Activated naive CD4-positive, alpha-beta T cell (primary cell): ENCODE measurements at places on chromosomes 5 and 9.

DNA sequence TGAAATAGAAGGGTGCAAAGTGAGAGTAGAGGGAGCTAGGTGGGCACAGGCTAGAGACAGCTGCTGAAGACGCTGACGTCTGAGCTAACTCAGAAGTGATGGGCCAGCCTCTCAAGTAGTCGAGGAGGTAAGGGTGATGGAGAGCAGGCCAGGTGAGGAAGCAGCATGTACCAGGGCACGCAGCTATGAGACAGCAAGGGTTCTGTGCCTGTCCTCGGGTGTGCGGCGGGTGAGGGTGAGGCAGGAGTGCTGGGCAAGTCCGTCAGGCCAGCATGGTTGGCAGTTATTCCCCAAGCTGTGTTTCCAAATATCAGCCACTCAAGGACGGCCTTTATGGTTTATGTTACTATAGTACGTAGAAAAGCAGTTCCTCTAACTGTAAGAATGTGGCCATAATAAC lies 6.2 kb downstream of the RMND5B start:
- DNase-seq = no peak

DNA sequence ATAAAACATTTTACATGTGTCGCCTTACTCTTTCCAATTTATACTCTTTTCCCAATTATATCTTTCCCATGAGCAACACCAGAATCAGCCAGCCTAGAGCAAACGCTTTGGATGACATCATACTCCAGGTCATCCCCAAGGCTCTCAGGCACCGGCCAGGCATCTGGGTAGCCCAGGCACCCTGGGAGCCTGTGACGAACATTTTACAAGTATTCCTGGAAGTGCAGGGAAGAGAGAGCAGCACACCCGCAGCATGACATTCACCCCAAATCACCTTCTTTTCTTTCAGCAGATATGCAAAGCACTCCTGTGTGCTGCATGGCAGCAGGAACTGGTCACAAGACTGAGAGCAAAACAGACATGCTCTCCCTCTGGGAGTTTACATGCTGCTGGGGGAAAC lies 75.7 kb upstream of the SMIM23 start:
- no peak for DNase-seq

DNA sequence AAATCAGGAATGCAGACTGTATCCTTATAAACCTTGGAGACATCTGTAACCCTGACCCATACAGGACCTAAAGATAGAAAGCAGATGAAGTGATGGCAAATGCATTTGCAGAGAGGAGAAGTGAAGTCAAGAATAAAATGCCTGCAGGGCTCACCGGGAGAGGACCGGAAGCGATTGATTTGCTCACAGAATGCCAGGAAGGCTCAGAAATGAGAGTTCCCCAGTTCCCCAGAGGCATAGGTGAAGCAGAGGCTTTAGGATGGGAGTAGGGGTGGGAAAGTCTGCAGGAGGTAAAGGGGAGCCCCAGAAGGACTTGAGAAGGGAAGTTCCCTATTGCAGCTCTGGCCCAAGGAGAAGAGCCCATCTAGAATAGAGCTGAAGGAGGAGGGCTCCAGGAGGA lies 63.9 kb upstream of the TNFAIP8 start:
- DNase-seq = no peak

DNA sequence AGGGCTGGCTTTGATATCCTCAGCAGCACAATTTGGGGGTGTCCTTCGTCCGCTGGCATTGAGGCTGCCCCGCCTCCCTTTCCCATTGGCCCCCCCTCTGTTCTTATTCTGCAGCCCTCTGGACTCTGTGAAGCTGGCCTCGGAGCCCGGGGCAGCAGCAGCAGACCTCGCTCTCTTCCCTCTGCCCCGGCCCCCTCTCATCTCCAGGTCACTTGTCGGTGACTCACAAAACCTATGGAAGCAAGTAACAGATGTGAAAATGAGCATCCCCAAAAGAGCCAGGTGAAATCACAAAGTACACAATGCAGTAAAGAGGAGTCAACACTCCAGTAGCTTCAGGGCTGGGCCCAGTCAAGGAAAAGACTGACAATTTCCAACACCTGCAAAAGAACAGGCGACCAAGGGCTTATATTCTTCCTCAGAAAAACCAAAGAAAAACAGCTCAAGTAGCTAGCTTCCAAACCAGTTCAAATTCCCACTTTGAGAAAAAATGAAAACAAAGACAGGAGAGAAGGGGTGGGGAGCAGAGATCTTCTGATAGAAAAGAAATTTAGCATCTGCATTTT lies 97.5 kb downstream of the ZNF608 start:
- DNase-seq = no peak

- no peak for DNase-seq
These were observed 383.9 kb downstream of the SH3GL2 start for GRCh38 chr9:17962747-17963146.

GRCh38 chr9:95336281-95336680 lies 18.8 kb upstream of the FANCC start:
- DNase-seq = no peak

DNA sequence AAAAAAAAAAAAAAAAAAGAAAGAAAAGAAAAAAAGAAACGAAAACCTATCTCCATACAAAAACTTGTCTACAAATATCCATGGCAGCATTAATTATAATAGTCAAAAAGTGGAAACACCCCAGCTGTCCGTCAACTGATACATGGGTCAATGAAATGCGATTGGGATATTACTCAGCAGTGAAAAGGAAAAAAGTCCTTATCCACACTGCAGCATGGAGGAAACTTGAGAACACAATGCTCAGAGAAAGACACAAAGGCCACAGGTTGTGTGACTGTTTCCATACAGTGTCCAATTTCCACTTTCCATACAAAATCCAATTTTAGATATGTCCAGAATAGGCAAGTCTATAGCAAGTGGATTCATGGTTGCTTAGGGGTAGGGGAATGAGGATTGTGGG lies 24.3 kb upstream of the NCS1 start:
- DNase-seq = no peak

GRCh38 chr9:21777701-21778100 lies 24.7 kb upstream of the MTAP start:
- no peak for DNase-seq

DNA sequence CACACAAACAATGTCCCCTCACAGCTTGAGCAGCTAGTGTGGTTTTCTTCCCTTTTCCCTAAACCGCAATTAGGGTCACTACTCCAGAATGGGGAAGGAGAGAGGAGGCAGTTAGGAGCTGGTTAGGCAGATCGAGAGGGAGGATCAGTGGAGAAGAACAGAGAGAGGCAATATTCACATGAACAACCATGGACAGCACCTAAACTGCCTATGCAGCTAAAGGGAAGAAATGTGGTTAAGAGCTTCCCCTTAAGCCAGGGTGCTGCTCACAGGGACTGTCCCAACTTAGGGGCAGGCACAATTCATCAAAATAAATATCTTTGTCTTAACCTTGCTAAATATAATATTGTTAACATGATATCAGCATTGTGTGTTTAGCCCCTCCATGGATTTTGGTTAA lies 359.3 kb upstream of the CDH18 start:
- no peak for DNase-seq

GRCh38 chr9:71796100-71796767 lies 27.9 kb upstream of the CEMIP2 start:
- DNase-seq = no peak

DNA sequence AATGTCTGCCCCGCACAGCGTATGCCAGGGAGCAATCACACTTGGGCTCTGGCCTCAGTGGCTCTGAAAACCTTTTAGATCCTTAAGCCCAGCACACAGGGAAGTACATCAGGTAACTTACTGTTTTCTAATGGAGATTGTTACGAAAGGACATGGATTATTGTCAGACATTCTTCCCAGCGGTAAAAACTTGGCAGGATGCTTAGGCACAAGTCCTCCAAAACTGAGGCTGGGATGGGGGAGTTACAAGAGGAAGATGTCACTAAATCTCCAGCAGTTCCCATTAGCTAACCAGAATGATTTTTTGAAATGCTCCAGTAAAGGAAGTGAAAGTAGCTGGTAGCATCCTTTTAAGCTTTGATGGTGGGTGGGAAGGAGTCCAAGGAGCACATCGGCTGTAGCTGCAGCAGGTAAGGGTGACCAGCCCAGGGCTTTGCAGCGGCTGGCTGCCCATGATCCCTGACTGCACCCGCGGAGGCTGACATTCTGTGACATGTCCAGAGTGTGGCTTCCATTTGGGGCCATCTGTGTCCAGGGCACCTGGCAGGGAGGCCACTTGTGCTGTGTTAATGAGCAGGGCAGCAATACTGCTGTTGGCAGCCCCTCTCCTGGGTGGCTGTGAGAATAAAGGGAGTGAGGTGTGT lies 165.8 kb downstream of the GADD45G start:
- no peak for DNase-seq

- no peak for DNase-seq
These were observed 20.8 kb downstream of the RETREG1 start for GRCh38 chr5:16595881-16596580.

DNA sequence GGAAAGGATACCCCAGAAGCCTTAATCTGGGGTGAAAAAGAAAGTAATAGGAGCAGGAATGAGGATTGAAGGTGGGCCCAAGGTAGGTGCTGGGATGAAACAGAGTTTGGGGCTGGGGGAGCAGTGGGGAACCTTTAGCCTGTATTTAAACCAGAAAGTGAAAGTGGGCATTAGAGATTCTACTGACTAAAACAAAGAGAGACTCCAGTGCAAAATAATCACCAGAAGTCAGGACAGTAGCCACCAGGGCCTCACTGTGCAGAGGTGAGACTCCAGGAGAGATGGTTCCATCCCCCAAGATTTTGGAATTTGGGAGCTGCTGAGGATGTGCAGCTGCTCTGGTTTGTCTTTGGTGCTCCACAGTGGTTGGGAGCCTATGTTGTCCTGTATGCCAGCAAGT lies 13.1 kb downstream of the DNAJB5 start:
- DNase-seq = no peak

GRCh38 chr5:12570688-12571087 lies 666.4 kb upstream of the CTNND2 start:
- DNase-seq = no peak

GRCh38 chr9:88826181-88826580 lies 165.1 kb upstream of the S1PR3 start:
- no peak for DNase-seq

GRCh38 chr5:147708708-147709107 lies 73.8 kb downstream of the JAKMIP2 start:
- DNase-seq = no peak

- DNase-seq = no peak
These were observed 46.8 kb upstream of the HAPLN1 start for GRCh38 chr5:83767409-83767992.

DNA sequence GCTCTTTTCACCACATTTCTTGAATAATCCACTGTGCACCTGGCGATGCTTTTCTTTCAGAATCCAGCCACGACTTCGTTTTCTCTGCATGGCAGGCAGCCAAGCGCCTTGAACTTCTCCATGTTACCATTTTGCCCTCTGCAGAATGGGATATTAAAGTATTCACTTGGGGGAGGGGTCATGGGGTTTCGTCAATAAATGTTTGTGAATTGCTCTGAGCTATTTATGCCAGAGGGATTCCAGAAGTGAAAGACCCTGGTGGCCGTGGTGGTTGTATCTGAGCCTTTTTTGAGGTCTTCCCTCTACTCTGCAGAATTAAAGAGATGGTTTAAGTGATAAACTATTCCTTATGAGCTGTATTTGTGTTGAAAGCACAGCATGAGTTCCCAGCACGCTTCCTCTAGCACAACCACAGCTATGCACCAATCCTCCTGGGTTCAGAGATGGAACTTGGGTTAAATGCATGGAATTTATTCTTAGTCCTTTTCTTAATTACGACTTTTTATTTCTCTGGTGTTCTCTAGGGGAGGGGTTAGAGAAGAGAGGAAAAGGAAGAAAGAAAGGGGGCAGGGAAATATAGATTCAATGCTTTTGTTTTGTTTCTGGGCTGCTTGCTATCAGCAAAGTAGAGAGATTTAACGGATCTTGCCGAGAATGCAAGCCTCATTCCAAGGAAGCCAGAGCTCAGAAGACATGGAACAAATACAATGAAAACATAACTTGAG lies 478.2 kb upstream of the TNC start:
- no peak for DNase-seq

DNA sequence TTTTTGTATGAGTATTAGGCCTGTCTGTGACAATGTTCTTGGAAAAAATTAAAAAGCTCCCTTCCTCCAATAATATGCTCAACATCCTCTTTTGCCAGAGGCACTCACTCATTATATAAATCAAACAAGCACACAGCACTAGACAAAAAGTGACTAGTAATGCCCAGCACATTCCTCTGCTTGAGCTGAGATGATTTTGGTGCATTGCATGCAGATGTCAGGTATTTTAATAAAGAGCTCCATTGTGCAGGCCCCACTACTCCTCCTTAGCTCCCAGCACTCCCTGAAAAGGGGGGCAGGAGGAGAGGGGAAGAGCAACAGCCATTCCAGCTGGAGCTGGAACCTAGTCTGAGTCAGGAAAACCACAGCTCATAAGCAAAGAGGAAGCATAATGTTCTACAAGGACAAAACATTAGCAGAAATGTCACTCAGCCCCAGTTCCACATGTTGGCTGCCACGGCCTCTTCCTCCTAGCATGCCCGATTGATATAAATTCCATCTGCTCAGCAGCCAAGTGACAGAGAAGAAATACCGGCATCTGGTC lies 348.5 kb downstream of the BNC2 start:
- no peak for DNase-seq

GRCh38 chr5:178476531-178476930 lies 113.7 kb downstream of the COL23A1 start:
- no peak for DNase-seq

GRCh38 chr9:36041506-36041905 lies 4.8 kb downstream of the RECK start:
- DNase-seq = no peak

DNA sequence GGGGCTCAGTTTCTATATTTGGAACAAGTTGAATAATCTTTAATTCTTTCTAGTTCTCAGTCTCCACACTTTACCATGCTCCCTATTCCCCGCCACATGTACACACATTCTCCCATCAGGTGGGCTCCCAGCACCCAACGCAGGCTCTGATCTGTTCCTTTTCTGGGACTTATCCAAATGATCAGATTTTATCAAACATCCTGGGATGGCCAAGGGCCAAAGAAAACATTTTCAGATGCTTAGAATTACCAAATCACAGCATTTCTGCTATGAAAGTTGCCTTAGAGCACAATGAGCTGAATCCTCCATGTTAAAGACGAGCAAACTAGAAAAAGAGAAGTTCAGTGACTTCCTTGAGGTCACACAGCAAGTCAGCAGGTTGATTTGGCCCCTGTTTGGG lies 153.4 kb downstream of the SEC61B start:
- DNase-seq = no peak

DNA sequence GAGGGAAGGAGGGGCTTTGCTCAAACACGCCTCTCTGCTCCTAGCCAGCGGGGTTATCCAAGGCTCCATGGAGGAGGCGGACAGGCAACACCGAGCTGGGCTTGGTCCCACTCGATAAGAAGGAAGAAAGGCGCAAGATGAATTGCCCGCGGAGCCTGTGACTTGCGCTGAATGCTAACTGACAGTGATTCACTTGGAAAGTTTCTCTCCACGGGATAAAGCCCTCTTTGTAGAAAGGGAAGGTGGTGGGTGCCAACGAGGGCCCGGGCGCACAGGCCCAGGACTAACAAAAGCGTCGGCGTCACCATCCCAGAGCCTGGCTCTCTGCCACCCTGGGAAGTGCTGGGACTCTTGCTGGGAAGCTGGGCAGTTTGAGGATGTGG lies 76.0 kb downstream of the VAV2 start:
- DNase-seq = no peak
